Sigmoid colon (tissue), 7 donors: ENCODE measurements at places on chromosomes 2 and 18. TPM values are rescaled to one million over a fixed set of nuclear protein-coding genes. Genes with fewer than 3 reads are reported as not detected.

GRCh38 chr2:99634234-99634633 is 144.4 kb upstream of the REV1 start:
- no peak for DNase-seq
- H3K36me3 ChIP-seq = no peaks in the 10 kb centered on the region
- no peak overlapping the region for H3K27ac ChIP-seq
- no peaks in the 10 kb centered on the region for H3K4me1 ChIP-seq

DNA sequence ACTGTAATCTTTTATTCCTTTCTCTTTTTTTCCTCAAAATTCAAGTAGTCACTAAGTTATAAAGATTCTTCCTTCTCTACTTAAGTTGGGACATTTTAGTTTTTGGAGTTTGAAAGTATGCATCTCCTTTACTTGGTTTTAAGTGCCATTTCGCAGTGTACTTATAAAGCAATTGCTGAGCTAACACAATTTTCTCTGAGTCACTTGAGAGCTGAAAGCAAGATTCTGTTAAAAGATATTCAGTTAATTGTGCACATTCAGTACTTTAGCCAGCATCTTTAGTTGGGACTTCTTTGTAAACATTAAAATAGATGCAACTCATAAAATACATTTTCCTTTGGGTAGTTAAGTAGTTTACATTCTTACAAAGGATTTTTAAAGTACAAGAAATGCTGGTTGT is 136.0 kb downstream of the GFPT1 start:
- DNase-seq = no peak
- H3K27ac ChIP-seq = no peak overlapping the region
- H3K36me3 ChIP-seq = peaks cover 14% of the 10 kb centered on the region
- no peak overlapping the region for H3K4me3 ChIP-seq

- no peaks in the 10 kb centered on the region for H3K27me3 ChIP-seq
- H3K36me3 ChIP-seq = no peaks in the 10 kb centered on the region
- no peak overlapping the region for H3K4me3 ChIP-seq
- no peak for DNase-seq
Observed at GRCh38 chr2:116809109-116809508, 1005.4 kb upstream of the DDX18 start.

Gene HOXD3
- total RNA-seq = 4.6 TPM

Gene UGT1A1
- not detected for total RNA-seq
